ENCODE measurements at places on chromosomes 16 and 17. TPM values are rescaled to one million over a fixed set of nuclear protein-coding genes. Genes with fewer than 3 reads are reported as not detected.

- peaks cover 4% of the 10 kb centered on the region for H3K36me3 ChIP-seq
- H3K27ac ChIP-seq: no peak overlapping the region
- peaks cover 8% of the 10 kb centered on the region for H3K27me3 ChIP-seq
- peak overlapping the region; percentile 44 for H3K4me3 ChIP-seq
Measured at GRCh38 chr16:69106491-69107315, 1.2 kb downstream of the HAS3 start.

GRCh38 chr17:1735418-1735817 is 7.3 kb upstream of the SERPINF2 start:
- H3K4me3 ChIP-seq: no peak overlapping the region
- no peak overlapping the region for H3K27ac ChIP-seq
- DNase-seq: no peak
- no peaks in the 10 kb centered on the region for H3K4me1 ChIP-seq
- H3K27me3 ChIP-seq: no peaks in the 10 kb centered on the region

DNA sequence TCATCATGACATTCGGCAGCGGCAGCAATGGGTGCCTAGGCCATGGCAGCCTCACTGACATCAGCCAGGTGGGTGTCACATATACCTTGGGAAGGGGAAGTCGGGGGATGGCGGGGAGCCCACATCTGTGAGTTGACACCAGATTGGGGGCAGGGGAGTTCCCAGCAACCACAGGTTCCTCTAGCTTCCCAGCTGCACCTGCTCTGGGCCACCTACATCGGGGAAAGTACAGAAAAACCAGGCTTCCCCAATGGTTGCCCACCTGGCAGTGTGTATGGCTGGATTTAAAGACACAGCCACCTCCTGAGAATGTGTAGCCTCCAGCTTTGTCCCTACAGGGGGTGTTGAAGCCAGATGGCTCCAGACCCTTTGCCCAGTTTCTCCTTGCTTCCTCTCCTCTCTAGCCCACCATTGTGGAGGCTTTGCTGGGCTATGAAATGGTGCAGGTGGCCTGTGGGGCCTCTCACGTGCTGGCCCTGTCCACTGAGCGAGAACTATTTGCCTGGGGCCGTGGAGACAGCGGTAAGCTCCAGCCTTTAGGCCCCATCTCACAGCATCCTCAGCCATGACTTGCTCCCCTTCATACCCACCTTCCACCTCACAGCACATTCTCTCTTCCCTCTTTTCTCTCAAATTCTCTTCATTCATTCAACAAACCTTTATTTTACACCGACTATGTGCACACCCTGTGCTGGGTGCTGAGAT is 5.0 kb upstream of the TRAF4 start:
- no peak for DNase-seq
- H3K27me3 ChIP-seq: no peaks in the 10 kb centered on the region
- no peaks in the 10 kb centered on the region for H3K4me1 ChIP-seq
- H3K27ac ChIP-seq: no peak overlapping the region
- no peaks in the 10 kb centered on the region for H3K36me3 ChIP-seq

CES1 gene
- total RNA-seq: 253 TPM

BCL6B gene
- 15.6 TPM for total RNA-seq

DNA sequence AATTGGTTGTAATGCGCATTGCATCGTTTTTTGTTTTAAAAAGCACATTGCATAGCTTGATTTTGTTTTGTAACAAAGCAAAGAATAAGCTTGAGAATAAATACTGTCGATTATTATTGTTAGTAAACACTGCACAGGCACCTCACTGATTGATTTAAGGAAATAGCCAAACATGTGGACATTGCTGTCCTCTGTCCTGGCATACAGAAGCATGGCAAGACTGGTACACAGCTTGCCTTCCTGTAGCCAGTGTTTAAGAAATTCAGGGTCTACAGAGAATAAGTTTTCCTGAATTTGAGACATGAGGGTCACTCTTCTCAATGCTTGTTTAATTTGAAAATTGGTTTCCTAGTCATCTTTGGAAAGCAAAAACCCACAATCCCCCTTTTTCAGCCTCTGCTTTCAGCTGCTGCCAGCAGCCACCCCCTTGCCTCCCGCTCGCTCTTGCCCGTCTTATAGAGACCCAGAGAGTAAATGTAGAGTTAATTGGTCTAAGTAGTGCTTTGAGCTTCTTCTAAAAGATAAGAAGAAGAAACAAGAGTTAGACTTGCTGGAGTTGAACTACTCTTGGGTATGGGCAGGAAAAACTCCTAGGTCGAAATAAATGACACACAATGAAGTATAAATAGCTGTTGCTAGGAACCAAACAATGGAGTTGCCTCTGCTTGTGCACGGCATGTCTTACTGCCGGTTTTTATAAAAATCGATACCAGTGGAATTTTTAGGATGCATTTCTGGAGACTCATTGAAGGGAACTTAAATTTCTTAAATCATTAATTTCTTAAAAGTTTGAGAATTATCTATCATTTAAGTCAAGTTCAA is 116.6 kb downstream of the MRTFB start:
- peak overlapping the region; percentile 47 for H3K4me3 ChIP-seq
- peak overlapping the region; percentile 56 for H3K27ac ChIP-seq
- no peak for DNase-seq
- H3K36me3 ChIP-seq: no peaks in the 10 kb centered on the region

GRCh38 chr17:46963571-46963970 is 15.5 kb downstream of the RPRML start:
- H3K27me3 ChIP-seq: no peaks in the 10 kb centered on the region
- H3K4me3 ChIP-seq: no peak overlapping the region
- no peaks in the 10 kb centered on the region for H3K4me1 ChIP-seq
- DNase-seq: no peak
- no peak overlapping the region for H3K27ac ChIP-seq
- no peaks in the 10 kb centered on the region for H3K36me3 ChIP-seq

DNA sequence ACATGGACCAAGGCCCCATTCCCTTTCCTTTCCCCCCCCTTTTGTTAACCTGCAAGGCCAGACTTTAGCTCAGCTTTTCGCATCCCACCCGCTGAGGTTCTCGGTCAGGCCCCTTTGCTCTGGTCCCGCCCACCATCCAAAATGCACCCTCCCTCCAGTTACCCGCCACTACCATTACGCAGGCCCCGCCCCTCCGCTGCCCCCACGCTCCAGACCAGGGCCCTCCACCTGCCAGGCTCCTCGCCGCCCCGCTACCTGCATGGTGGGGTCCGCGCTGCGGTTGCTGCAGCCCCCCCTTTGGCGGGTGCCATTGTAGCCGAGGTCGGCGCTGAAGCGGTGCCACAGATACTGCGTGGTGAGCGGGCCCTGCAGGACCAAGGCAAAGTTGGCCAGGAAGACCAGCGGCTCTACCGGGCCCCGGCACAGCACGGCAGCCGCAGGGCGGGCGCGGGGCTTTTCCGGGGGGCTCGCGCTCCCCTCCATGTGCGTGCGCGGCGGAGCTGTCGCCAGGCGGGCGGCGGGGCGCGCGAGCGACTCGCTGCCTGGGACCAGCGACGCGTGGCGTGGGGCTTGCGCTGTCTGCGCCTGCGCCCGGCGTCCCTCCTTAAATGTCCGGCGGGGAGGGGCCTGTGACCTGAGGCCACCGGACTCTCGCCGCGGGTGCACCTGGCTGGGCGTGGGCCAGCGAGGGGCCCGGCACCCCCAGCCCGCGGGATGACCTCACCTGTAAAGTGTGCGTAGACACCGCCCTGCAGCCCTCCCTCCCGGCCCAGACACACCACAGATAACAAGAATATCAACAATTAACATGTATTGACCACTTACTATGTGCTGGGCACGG is at the start of gene SLC46A1:
Gene SLC46A1 (minus strand): TSS at position 581 of the 841 bp plus-strand sequence. CDS start 98 bp downstream, at position 483.
- no peak within 1 kb of the TSS for H3K27ac ChIP-seq
- DNase-seq: peak; percentile 60
- peaks cover 3% of the 10 kb centered on the region for H3K36me3 ChIP-seq
- peaks cover 3% of the 10 kb centered on the region for H3K4me1 ChIP-seq

All from lung (tissue), 17 donors.